ENCODE measurements at places on chromosomes 5 and 9.
A peak's percentile ranks its signal among the peaks of the same experiment; 100 is the strongest.

DNA sequence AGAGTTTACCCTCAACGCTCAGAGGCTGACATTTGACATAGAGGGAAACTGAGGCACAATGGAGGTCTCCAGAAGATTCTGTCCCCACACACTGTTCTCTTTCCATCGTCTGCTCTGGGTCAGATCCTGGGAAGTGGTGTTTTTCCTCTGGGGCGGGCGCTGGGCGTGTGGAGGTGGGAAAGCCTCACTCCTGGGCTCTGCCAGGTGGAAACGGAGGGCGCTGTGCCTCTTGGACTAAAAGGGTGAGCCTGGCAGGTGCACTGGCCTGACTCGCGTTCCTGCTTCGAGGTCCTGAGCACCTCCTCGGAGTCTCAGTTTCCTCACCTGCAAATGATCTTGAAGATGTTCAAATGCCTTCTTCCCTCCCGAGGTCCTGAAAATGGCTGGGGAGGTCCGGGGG, 25.7 kb upstream of the FCN1 start:
- DNase-seq: peak; percentile 43

GRCh38 chr9:91334053-91334452, 27.7 kb downstream of the AUH start:
- DNase-seq: no peak

DNA sequence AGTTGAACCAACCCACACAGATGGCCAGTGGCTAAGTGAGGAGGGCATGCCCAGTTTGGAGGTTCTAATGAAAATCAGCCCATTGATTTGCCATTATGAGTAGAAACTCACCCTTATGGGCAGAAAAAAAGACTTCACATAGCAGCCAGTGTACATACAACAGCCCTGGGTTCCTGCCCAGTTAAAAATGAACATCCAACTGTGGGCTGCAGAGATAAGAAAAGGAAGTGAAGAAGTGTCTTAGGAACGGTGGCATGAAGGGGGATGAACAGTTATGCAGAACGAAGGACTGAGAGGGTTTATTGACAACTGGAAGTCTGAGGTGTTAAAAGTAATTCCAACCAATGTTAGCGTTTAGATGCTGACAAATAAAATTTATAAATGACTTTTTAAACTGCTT, 118.4 kb downstream of the MARCHF3 start:
- DNase-seq: no peak

- no peak for DNase-seq
Observed at GRCh38 chr9:105150991-105151685, 93.3 kb upstream of the SLC44A1 start.

DNA sequence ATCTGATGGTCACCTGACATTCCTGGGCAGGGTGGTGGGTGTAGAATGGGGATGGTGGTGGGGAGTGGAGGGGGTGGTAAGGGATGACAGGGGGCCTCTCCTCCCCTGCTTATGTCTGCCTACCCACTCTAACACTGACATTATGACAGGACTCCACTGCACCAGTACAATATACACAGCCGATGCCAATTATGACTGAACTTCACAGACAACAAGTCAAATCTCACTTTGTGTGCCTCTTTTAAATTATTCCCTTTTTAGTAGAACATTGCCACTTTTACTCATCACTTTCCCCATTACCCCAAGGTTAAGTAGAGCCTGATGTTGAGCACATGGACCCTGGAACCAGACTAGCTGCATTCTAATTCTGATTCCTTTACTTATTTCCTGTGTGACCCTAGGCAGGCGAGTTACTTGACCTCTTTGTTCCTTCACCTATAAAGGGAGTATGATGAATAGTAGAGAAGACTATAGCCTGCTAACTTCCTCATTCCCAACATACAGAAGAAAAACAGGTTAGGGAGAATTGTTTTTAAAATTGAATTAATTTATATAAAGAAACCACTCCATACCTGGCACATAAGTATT, 464.7 kb downstream of the DMRT2 start:
- no peak for DNase-seq

DNA sequence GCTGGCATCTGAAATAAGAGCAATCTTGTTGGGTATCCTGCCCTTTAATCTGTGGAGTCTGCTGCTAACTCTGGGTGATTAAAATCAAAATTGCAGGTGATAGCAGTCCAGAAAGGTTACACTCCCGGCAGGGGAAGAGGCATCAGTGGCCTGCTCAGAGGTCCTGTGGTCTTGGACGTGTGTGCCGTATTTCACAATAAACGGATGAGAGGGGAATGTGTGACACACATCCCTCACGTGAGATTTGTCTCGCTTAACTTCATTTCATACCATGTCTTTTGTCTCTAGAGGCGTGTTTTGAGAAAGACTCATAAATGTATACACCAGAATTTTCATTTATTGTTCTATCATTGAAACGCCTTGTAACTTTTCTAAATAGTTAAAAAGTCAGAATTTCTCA, 36.6 kb downstream of the FAM240B start:
- DNase-seq: no peak

- no peak for DNase-seq
Observed at GRCh38 chr9:103992938-103993579, 101.0 kb upstream of the SMC2 start.

GRCh38 chr5:124044613-124045012, 532.6 kb downstream of the CSNK1G3 start:
- no peak for DNase-seq

DNA sequence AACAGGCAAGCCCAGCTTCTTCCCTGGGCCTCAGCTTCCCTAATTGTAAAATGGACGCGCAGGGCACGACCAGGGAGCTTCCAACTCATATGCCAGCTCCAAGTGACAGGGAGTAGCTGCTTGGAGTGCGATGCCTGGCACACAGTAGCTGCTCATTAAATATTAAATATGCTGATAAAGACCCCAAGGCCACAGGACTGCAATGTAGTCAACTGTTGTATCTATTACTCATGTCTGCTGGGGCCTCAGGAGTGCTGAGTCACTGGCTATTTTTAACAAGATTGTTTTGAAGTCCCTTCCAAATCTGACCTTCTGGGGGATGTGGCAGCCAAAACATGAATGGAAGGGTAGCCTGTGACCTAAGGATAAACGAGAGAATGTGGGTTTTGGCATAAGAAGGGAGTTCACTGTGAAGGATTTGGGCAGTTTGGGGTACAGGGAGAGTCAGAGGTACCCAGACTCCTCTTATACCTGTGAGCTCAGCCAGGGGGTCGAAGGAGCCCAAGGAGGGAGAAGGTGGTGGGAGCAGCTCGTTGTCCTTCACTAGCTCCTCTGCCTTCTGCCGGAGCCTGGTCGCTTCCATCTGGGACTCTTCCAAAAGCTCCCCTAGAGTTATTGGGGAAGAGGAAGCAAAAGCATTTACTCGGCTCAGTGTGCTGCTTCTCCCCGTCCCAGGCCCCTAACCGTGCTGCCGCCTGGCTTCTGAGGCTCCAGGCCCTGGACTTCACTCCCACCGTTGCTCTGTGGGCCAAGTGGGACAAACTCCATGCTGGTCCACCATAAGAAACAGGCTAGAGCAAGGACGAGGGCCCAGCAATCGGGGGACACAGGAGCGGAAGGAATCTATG, 17.5 kb downstream of the TNIP1 start:
- no peak for DNase-seq

DNA sequence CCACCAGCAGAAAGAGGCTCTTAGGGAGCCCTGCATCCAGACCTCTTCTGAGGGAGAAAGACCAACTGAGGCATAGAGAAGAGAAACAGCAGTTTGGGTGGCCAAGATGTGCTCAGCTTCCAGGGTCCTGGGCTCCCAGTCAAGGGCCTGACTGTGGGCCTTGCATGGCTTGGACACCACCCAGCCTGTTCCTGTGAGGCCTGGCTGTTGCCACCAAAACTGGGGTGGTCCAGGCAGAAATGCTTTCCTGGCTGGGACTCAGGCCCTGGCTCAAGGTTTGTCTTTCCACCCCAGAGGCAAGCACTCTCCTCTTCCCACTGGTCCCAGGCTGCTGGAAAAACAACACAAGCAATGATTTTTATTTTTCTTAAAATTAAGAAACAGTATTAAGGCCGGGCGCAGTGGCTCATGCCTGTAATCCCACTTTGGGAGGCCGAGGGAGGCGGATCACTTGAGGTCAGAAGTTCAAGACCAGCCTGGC, 13.3 kb downstream of the MYOZ3 start:
- DNase-seq: no peak

GRCh38 chr9:133396952-133397351, 20.8 kb downstream of the STKLD1 start:
- DNase-seq: no peak

GRCh38 chr9:26163931-26164330, 485.7 kb upstream of the TUSC1 start:
- DNase-seq: no peak

DNA sequence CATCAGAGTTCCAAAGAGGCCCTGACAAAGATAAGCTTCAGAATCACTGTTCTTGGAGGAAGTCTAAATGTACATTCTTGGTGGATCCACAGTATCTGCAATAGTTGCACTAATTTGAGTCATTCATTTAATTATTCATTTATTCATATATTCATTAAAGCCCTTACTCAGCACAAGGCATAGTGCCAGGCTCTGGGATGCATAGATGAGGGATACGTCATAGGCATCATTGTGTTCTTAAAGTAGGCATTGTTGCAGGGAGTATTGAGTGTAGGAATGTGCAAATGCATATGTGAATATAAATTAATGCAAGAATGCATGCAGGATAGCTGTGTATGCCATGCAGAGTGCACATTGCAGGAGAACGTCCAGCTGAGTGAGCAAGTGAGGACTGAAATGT, 100.7 kb downstream of the DRD1 start:
- DNase-seq: no peak

DNA sequence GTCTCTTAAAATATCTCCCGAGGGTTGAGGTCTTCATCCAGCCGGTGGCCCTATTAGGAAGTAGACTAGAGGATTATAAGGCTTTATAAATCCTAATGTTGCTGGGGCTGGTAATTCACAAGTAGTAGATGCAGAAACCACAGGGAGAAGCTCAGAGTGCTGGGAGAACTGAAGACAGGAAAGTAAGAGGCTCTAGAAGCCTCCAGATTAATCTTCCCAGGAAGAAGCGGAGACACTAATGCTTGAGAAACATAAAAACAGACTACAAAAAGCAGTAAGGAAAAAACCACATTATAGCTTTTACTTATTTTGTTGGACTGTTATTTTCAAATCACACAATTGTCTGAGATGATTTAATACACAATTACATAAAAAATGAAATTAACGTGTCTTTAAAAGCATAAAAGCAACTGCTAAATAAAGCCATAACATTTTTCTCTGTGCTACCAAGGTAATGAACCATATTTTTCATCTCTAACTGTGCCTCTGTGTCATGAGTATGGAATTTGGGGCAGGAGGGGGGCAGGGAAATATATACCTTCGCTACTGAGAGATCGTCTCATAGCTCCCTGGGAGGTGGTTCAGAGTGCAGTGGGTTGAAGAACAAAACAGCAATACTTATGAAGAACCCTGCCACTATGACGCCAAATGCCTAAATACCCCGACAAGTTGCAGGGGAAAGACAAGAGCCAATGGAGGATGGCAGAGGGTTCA, 806.2 kb upstream of the WWC1 start:
- DNase-seq: no peak

DNA sequence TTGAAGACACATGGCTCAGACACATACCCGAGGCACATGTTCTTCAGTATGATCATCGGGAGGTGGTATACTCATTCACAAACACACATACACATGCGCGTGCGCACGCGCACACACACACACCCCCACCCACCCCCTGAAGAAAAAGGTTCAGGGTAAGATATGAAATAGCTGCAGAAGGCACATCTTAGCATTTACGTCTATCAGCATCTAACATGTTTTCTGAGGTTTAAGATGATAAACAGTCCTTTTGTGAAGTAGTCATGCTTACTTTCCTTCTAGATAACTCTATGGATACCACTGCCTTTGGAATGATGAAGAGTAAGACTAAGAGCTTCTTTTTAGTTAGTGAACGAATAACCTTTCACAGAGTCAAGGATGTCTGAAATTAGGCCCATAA, 105.1 kb upstream of the GNA14 start:
- no peak for DNase-seq

GRCh38 chr5:36820900-36821299, 55.7 kb upstream of the NIPBL start:
- DNase-seq: no peak

DNA sequence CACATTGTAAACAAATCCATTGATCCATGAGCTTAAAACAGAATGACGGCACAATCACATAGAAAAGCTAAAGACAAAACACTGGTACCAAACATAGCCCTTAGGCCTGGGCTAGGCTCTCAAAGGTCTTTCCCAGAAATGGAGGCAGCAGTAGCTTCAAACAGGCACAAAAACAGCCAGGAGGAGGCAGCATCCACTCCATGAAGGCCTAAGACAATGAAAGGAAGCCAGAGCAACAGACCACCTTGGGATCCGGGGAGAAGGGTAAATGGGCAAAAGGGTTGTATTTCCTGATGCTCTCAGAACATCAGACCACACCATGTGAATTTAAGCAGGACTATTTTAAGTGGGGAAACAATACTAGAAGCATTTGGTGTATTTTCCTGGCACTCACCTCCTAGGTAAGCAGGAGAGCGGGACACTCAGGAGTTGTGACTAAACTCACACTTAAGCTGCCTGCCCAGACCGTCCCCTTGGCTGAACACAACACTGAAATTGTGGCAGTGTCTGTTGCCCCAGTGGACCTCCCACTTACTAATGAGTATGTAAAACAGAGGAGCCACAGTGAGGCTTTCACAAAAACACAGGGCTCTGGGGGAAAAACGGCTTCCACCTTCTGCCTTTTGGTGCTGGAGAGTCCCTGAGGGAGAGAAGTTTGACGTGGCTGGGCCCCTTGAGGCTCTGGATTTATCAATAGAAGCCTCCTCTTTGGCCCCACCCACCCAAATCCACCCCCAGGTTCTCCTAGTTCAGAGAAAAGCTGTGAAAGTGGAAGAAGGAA, 11.9 kb downstream of the GNPDA1 start:
- no peak for DNase-seq

GRCh38 chr5:132013006-132013689, 1.7 kb upstream of the ACSL6 start:
- DNase-seq: peak; percentile 47

- DNase-seq: no peak
Observed at GRCh38 chr5:57938174-57938557, 455.6 kb upstream of the ACTBL2 start.

DNA sequence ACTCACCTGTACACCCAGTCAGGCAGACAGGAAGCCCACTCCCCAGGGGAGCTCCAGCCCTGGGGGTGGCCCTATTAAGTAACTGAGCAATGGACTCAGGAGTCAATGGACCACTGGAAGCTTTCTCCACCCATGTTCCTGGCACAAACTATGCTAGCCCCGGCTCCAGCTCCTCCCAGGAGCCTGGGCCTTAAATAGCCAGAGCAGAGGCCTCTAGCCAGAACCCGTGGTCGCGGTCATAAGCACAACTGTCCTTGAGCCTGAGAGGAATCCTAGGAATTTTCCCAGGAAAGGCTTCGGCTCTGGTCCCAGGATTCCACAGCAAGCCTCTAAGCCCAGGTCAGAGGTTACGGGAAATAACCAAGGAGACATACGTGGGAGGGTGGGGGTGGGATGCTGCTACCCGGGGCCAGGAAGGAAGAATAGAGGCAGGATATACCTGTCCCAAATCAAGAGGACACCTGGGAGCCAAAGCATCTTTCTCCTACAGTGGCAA, 5.5 kb downstream of the SEPTIN8 start:
- DNase-seq: peak; percentile 48

Measured in RWPE2 (cell line).